ENCODE measurements at places on chromosomes 2 and 18.

- no peak for DNase-seq
These were observed 7.4 kb upstream of the RMC1 start for GRCh38 chr18:23495723-23496440.

DNA sequence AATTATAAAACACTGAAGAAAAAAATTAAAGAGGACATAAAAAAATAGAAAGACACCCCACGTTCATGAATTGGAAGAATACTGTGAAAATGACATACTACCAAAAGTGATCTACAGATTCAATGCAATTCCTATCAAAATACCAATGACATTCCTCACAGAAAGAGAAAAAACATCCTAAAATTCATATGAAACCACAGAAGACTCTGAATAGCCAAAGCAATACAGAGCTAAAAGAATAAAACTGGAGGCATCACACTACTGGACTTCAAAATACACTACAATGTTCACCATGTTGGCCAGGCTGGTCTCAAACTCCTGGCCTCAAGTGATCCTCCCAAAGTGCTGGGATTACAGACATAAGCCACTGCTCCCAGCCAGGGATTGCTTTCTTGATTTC lies 56.3 kb downstream of the TLK1 start:
- peak; percentile 61 for DNase-seq

- DNase-seq: no peak
These were observed 101.5 kb downstream of the AFF3 start for GRCh38 chr2:100040906-100041305.

GRCh38 chr2:104752504-104752903 lies 101.4 kb upstream of the POU3F3 start:
- no peak for DNase-seq

GRCh38 chr18:72427721-72428120 lies 116.4 kb downstream of the CBLN2 start:
- peak; percentile 56 for DNase-seq

- no peak for DNase-seq
These were observed 240.9 kb downstream of the PRKCE start for GRCh38 chr2:45892425-45892745.

DNA sequence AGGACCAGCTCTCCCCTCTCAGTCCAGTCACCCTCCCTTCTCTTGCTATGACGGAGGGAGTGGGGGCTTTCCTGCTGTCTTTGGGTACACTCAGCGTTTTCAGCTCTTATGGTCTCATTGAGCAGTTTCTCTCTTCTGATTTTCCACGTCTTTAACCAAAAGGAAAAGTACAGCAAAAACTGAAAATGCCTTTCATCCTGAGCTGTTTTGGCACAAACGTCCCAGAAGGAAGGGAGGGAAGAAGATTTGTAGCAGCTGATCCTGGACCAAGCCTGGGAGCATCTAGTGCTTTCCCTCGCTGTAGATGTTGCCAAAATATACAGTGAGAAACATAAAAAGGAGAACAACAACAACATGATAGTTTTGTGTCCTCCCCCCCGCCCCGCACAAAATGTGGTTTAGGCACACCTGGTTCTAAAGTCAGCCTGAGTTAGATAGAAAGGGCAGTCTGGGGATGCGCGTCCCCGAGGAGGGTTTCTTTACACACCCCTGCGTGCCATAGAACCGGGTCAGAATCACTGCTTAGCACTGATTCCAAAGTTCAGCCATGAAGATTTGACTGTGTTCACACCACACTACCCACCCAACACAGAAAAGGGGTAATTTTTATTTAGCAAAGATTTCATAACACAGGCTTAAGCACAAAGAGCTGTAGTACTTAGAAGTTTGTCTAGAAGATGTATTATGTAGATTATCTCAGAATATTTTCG lies 53.4 kb downstream of the SLC40A1 start:
- no peak for DNase-seq

GRCh38 chr18:51132256-51132935 lies 65.1 kb downstream of the MEX3C start:
- no peak for DNase-seq

GRCh38 chr2:222336442-222336841 lies 37.6 kb upstream of the PAX3 start:
- no peak for DNase-seq

DNA sequence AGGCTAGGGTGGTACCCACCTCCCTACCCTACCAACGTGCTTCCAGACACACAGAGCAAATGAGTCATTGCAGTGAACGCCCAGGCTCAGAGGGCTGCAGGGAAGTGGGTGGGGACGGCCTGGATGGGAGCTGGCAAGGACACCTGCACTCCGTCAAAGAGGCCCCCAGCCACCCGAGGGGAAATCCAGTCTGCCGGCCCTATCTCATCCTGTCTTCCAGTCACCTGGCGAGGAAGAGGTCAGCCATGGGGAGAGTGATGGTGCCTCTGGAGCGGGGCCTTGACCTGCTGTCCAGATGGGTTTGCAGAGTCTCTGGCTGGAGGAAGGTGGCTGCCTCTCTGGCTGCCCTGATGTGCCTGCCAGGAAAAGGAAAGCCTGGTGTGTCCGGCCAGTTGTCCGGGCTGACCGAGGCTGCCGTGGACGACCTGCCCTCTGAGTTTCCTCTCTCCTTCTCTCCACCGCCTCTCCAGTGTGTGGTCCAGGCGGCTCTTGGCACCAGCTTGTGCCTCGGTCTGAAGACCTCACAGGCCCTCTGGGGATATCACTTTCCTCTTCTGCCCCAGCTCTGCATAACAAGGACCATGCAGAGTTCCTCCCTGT lies 209.7 kb upstream of the COPS8 start:
- DNase-seq: no peak

DNA sequence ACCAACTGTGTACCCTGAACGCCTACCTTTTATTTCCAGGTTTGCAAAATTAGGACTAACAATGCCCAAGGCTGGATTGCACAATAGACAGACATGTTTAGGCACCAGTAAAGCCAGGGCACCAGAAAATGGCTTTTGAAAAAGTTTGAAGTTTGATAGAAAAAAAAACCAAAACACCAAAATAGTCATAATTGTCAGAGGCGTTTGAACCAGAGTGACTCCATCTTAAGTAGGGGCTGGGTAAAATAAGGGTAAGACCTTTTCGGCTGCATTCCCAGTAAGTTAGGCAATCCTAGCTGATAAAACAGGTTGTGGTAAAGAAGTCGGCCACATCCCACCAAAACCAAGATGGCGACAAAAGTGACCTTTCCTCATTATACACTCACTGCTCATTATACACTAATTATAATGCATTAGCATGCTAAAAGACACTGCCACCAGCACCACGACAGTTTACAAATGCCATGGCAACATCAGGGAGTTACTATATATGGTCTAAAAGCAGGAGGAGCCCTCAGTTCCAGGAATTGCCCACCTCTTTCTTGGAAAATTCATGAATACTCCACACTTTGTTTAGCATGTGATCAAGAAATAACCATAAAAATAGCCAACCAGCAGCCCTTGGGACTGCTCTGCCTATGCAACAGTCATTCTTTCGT lies 105.1 kb upstream of the MSH2 start:
- no peak for DNase-seq

DNA sequence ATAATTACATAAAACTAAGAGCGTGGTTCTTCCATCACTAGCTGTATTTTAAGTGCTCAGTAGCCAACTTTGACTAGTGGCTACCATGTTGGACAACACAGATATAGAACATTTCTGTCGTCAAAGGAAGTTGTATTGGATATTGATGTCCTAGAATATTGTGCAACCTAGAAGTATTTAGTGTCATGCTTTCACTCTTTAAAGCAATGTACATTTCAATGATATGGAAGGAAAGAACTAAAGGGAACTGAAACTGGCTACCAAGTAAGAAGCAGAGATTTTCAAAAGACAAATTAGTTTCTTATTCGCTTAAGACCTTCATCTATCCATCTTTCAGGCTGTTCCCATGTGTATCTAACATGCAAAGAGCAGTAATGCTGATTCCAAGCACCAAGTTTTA lies 85.4 kb upstream of the EML6 start:
- DNase-seq: no peak

DNA sequence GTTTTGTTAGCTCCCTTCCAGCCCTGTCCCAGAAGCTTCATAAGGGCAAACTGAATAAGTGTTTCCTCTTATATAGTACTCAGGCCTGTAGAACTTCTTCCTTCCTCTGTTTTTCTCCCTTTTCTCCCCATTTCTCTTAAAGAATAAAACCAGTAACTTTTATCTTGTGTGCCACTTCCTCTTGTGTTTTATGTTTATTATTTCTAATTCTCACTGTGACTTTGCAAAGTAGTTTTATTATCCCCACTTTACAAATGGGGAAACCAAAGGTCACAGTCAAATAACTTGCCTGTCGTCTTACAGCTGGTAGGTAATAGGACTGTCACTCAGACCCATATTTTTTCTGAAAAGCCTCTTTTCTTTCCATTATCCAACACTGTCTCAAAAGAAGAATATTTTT lies 42.4 kb downstream of the RBBP8 start:
- DNase-seq: no peak

- no peak for DNase-seq
These were observed 7.4 kb downstream of the PTRHD1 start for GRCh38 chr2:24785671-24786321.

DNA sequence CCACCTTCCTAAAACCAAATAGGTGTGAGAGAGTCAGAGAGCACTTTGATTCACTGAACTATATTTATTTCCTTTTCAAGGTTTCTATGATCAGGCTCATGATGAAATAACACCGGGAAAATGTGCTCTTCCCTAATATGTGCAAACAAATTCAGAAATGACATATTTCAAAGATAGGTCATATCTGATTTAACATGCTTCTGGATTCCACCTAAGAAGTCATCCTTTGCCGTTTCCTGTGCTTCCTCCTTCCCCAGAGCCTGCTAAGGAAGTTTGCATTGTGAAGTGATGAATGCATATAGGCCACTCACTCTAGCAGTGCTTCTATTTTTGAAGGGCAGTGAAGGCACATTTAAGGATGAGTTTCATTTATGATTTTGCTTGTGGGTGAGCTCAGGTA lies 327.6 kb downstream of the TDRD15 start:
- peak; percentile 40 for DNase-seq

Data from fibroblast of skin of back (primary cell).